ENCODE measurements at places on chromosomes 5 and 9.

- no peak for DNase-seq
Observed at GRCh38 chr9:133684121-133684935, 48.2 kb downstream of the DBH start.

DNA sequence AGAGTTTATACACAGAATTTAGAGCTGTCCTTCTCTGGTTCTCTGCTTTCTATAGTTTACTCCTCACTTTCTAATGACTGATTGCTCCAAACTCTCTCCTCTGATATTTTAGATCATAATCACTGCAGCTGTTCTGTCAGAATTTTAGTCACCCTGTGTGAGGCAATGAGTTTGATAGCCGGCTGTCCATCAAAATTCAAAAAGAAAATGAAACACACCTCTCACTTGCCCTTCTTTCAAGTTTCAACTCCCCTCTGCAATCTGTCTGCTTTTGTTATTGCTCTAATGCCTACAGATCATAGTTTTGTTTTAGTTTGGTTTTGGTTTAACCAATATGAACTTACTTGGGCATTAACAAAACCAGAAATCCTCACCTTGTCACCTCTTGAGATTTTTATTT, 23.3 kb upstream of the ABLIM3 start:
- no peak for DNase-seq

GRCh38 chr5:75050415-75050814, 1.9 kb downstream of the GCNT4 start:
- DNase-seq = no peak

DNA sequence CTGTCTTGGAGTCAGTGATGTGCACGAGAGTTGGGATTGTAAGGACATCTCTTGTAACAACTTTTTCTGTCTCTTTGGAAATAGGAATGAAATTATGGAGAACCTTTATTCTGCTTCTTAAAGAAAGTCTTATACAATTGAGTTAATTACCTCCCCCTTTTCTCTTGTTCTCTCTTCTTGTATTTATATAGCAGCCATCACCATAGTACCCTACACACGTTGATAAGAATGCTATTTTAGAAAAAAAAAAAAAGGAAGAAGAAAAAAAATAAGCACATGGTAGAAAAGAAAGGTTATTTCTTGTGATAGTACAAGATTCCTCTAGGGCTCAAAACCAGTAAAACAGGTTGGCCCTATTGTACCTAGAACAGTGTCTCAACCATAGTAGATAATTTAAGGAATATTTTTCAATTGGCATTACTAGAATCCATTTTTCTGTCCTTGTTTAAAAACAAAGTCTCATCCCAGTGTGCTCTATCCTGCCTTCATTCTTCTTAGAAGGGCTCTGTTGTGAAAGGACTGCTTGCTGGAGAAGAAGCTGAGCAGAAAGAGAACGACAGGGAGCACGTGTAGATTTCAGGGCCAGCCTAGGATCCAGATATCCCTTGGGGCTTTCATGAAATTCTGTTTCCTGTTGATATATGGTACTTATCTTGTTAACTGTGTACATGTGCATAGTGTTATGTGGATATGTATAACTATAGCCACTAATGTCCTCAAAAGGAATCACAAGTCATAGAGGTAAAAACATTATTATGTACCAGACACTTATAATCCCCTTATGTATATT, 392.3 kb upstream of the MEF2C start:
- no peak for DNase-seq

- DNase-seq = no peak
Observed at GRCh38 chr9:28073270-28073669, 500.0 kb upstream of the C9orf72 start.

- no peak for DNase-seq
Observed at GRCh38 chr9:87381050-87381711, 116.5 kb upstream of the DAPK1 start.

- DNase-seq = no peak
Observed at GRCh38 chr5:154871734-154872133, 13.3 kb downstream of the CNOT8 start.

DNA sequence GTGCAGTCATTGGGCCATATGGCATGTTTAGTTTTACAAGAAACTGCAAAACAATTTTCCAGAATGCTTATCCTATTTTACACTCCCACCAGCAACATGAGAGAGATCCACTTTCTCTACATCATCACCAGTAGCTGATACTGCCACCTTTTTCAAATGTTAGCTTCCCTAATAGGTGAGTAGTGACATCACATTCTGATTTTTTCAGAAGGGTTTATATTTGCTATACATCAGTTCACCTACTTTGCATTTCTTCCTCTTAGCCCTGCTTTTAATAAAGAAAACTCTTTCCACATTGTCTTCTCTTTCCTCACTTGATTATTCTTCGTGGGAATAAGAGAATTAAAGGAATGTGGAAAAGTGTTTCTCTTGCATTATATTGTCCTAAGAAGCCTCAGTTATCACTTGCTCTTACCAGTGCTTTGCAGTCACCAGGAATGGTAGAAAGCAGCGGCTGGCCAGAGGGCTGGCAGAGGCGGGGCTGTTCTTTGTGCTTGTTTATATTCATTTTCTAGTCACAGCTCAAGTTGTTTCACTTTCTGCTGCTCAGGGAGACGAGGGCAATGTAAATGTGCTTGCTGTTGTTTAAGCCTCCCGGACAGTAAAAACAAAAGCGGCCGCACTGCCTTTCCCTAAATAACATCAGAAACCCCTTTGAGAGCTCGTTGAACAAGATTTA, 164.8 kb downstream of the HSD17B3 start:
- no peak for DNase-seq

DNA sequence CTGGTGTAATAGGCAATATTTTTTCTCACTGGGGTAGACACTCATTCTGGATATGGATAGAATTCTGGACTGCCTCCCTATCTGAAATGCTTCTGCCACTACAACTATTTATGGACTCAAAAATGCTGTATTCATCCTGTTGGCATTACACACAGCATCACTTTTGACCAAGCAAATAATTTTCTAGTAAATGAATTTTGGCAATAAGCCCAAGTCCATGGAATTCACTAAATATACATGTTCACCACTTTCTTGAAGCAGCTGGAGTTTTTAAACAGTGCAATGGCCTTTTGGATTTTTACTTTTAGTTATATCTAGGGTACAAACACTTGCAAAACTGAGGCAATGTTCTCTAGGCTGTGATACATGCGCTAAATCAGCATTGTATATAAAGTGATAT, 724.9 kb upstream of the EDIL3 start:
- no peak for DNase-seq

DNA sequence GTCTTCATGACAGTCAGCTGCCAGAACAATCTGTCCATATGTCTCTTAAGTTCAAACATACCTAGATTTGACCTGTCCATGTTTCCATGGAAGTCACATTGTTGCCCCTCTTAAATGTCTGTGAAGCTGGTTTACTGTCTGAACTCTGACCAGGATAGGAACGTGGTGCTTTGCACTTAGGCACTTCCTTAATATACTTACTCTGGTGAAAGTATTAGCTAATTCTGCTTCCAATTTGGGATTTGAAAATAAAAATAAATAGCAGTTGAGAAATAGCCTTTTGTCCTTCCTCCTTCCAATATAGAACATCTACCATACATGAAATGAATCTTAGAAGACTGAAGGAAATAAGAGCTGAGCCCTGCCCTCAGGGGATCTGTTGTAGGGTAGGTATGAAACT, 524.5 kb upstream of the CLINT1 start:
- no peak for DNase-seq

DNA sequence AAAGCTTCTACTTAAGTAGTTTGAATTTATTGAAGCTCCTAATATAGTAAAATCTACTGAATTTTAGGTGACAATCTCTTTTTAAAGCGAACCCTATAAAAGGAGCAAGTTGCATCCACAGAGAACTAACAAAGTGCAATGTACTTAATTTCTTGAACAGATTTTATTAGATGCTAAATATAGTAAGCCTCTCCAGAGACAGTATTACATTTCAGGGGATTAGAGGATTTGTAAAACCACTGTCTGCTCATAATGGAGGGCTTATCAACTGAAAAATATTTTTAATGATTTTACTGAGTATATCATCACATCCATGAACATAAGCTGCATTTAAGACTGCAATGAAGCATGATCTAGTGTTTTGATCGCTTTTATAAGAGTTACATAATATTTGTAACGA, 230.0 kb upstream of the EFNA5 start:
- no peak for DNase-seq

GRCh38 chr5:6786786-6787495, 73.7 kb downstream of the TENT4A start:
- DNase-seq = no peak

DNA sequence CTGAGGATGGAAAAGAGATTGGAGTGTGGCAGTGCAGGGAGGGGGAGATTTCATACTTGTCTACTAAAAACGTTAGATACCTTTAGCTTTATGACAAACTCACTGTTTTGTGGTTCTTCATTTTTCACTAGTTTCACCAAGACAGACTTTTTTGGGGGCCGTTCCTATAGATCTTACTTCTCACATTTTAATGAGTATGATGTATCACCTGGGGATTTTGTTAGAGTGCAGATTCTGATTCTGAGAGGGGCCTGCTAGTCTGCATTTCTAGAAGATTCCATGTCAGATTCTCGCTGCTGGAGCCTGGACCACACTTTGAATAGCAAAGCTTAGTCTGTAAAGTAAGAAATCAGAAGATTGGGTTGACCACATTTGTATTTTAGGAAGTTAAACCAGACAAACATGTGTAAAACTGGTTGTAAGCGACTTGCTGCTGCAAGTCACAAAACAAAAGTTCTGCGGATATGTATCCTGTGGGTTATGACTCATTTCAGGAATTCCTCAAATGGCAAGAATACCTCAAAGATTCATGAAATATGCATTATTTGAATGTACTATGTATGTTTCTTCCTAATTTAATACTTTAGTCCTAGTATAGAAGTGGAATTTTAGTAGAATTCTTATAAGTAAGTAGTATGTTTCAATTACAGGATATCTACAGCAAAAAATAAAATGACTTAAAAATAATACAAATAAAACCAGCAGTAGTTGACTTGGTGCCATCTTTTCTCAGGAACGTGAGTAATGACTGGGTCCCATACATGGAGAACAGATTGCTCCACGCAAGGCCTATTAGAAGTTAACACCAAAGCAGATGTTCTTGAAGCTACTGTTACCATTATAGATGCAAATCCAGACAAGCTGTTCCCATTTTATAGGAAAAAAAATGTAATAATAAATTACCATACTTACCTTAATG, 27.8 kb downstream of the NFIL3 start:
- no peak for DNase-seq

- DNase-seq = no peak
Observed at GRCh38 chr5:135395451-135395850, 3.6 kb downstream of the MACROH2A1 start.
